Smooth muscle cell of the brain vasculature (primary cell): ENCODE measurements at places on chromosomes 2 and 18.

DNA sequence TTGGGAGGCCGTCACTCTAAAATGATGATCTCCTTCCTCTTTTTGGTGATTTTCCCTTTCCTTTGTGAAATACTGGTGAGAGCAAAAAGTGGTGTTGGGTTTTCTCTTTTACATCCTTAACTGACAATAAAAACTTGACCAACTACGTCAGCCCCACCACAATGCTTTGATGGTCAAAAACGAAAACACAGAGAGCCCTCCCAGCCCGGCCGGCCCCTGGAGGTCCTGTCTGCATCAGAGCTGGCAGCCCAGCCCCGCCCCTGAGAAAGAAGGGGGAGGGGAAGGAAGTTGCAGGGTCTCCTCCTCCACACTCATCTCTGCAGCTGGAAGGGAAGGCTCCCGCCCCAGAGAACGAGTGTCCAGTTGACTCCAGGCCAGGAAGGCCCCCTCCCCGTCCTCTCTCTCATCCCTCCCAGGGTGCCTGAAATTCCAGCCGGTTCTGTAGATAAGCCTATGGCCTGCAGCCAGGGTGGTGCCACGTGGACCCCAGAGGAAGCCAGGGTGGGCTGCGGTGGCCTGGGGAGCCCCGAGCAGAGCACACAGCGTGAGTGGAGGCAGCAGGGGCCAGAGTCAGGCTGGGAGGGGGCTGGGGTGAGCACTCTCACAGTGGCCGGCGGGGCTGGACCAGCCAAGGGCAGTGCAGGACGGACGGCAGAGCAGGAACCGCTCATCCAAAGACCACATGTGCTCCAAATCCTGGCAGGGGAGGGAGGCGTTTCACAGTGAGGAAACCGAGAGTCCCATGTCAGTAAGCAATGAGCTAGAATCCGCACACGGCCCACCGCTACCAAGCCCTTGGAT lies 19.8 kb downstream of the BIN1 start:
- DNase-seq = peak; percentile 92

GRCh38 chr2:203908066-203908796 lies 28.3 kb upstream of the ICOS start:
- no peak for DNase-seq

GRCh38 chr2:127421116-127421800 lies 3.0 kb downstream of the PROC start:
- DNase-seq = no peak

GRCh38 chr2:118065921-118066511 lies 22.3 kb upstream of the INSIG2 start:
- DNase-seq = no peak

- DNase-seq = no peak
Observed at GRCh38 chr2:126739141-126739540, 83.2 kb downstream of the GYPC start.

DNA sequence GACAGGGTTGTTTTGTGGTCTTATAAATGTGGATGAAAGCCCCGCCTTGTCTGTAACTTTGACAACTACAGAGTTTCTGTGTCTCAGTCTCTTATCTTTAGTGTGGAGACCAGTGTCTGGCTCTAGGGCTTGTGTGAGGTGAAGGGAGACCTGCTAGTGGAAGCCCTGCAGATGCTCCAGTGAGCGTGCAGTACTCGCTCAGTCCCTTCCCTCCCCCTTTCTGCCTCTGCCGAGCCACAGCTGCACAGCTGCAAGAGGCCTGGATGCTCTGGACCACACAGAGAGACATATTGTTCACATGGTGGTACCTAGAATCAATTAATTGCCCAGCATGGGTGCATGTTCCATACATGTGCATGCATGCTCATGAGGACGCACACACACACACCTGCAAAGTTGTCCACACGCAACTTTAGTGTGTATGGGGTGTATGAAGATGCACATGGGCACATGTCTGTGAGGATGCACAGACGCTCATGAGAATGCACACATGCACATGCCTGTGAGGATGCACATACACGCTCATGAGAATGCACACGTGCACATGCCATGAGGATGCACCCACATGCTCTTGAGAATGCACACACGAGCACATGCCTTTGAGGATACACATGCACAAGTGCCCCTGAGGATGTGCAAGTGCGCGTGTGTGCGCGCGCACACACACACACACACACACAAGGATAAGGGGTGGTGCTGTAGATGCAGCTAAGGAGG lies 282.1 kb upstream of the HS6ST1 start:
- no peak for DNase-seq

DNA sequence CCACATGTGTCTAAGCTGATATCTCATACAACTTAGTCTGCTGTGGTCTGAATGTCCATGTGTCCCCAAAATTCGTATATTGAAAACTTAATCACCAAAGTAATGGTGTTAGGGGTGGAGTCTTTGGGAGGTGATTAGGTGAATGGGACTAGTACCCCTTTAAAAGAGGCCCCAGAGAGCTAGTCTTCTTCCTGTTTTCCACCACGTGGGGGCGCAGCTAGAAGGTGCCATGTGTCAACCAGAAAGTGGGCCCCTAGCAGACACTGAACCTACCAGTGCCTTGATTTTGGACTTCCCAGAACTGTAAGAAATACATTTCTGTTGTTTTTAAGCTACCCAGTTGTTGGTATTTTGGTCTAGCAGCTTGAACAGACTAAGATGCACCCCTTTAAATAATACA lies 86.6 kb downstream of the ASB1 start:
- DNase-seq = no peak

DNA sequence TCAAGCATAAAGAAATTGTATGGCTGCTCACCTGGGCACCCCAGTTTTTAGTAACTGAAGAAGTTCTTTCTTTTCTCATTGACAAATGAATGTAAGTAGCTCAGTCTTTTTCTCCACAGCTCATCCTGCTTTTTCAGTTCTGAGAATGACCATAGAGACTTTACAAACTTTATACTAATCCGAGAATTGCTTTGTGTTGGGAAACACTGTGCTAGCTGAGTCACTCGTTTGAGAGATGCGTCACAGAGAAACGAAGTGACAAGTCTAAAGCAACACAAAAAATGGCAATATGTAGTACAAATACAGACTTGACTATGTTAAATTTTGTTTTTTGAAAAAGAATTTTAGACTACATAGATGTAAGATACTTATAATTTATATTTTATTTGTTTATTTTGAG lies 9.0 kb downstream of the LRRTM4 start:
- no peak for DNase-seq

DNA sequence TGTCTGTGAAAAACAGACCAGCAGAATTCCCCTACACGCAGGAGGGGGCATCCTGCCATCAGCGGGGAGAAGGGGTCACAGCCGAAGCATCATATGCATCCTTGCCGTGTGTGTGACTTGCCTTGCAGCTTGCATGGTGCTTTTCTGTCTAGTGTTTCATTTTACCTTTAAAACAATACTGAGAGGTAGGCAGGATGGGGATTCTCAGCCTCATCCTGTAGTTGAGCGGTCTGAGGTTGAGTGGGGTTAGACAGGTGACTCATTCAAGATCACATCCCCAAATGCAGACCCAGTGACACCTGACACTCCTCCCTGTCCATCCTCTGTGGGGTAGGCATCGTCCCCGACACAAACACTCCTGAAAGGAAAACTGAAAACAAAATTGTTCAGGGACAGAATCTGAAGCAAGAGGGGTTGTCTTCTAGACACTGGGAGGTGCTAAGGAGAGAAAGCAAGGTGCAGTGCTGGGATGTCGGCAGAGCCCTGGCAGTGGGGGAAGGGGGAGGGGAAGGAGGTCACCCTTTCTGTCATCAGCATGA lies 7.9 kb downstream of the ARL4C start:
- DNase-seq = no peak

DNA sequence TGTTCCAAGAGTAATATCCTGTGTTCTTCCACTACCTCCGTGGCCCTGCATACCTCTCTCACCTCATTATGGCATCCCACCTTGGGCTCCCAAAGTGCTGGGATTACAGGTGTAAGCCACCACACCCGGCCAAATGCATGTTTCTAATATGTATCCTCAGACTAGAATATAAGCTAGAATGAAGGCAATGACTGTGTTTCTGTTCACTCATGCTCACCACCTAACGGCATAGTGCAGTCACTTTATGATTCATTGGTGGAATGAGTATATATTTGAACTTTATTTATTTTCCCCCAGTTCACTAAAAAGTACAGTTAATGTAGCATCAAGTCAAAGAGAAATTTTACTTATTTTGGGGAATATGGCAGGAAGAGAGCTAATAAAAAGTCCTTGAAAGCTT lies 11.3 kb downstream of the PIGN start:
- DNase-seq = no peak

- DNase-seq = no peak
Observed at GRCh38 chr2:174840436-174840835, 76.2 kb upstream of the CHRNA1 start.

- DNase-seq = no peak
Observed at GRCh38 chr2:28486526-28486925, 9.3 kb upstream of the PLB1 start.

- peak; percentile 53 for DNase-seq
Observed at GRCh38 chr2:19736191-19736831, 165.5 kb downstream of the TTC32 start.

DNA sequence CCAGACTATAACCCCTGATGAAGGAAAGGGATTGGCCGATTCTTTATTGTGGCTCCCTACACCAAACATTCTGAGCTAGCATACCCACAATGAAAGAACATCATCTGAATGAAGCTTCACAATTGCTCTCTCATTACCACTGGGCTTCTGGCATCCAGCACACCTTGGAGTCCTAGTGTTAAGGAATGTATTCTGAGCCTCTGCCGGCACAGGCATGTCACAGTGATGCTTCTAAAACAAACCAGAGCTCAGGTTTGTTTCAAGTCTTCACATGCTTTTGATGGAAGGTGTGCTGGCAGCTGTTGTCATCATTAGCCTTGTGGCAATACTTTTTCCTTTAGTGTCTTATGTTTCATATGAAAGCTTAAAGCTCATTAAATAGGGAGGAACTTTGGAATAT lies 76.3 kb upstream of the RBBP8 start:
- no peak for DNase-seq

GRCh38 chr2:18267501-18267900 lies 293.0 kb downstream of the RDH14 start:
- DNase-seq = no peak

- no peak for DNase-seq
Observed at GRCh38 chr2:28152585-28153280, 239.9 kb upstream of the FOSL2 start.

GRCh38 chr18:183769-184168 lies 25.4 kb downstream of the USP14 start:
- peak; percentile 24 for DNase-seq

- no peak for DNase-seq
Observed at GRCh38 chr2:128894896-128895295, 576.2 kb upstream of the HS6ST1 start.

GRCh38 chr2:99868260-99868659 lies 274.1 kb downstream of the AFF3 start:
- no peak for DNase-seq
